Eye (tissue), 1 donor: ENCODE measurements at places on chromosomes 7 and 10.

GRCh38 chr10:63286754-63287264 is 153.7 kb downstream of the NRBF2 start:
- no peak for DNase-seq

- DNase-seq: no peak
Measured at GRCh38 chr7:1521456-1521855, 9.0 kb upstream of the MAFK start.

- no peak for DNase-seq
Measured at GRCh38 chr10:132988988-132989387, 46.6 kb upstream of the CFAP46 start.

DNA sequence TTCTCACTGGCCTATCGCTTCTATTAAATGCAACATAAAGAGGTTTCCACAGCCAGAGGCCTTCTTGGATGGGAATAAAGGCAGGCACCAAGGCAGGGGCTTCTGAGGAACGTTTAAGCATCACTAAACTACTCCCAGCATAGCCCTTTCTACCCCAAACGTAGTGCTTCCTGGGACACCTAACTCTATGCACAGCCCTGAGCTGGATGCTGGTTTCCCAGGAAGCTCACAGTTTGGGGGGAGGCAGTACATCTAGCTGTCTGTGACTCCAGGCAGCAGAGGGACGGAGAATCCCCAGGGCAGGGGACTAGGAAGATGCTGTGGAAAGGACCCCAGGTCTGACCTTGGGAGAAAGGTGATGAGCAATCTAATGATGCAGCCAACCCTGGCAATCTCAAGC is 192.8 kb upstream of the ZMIZ1 start:
- DNase-seq: no peak

DNA sequence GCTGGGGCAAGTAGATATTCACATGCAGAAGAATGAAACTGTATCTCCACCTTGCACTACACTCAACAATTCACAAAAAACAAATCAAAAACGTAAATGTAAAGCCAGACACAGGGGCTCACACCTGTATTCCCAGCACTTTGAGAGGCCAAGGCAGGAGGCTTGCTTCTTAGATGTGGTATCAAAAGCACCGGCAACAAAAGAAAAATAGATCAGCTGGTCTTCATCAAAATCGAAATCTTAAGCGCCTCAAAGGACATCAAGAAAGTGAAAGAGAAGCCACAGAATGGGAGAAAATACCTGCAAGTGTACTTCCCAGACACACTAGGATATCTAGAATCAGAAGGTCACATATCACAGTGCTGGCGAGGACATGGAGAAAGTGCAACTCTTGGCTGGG is 31.3 kb downstream of the GPER1 start:
- DNase-seq: no peak

DNA sequence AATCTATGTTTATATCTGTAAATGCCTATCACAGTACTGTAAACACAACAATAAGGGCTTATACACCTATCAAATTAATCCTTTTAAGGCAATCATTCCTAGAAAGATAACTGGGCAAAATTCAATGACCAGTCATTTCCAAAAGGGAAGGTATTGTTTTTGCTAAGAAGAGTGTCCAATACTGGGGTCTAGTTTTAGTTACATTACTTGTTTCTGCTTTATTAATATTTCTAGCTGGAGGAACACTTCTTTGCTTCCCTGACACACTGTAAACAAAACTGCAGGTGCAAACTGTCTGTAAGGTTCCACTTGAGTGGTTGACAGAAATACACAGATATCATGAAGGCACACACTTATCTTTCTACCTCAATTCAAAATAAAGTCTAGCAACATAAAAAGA is 84.2 kb upstream of the FAM133B start:
- no peak for DNase-seq

GRCh38 chr7:131066635-131067034 is 261.0 kb upstream of the MKLN1 start:
- no peak for DNase-seq

GRCh38 chr7:1567896-1568510 is 1.8 kb downstream of the PSMG3 start:
- no peak for DNase-seq
